Left renal pelvis (tissue), 4 donors: ENCODE measurements at places on chromosomes 2 and 18. TPM values are rescaled to one million over a fixed set of nuclear protein-coding genes. Genes with fewer than 3 reads are reported as not detected.

Gene SH3YL1
- polyA plus RNA-seq, result 113 TPM

Gene SP9
- polyA plus RNA-seq, result not detected

Gene ICA1L
- 23.3 TPM for polyA plus RNA-seq

Gene GCG
- not detected for polyA plus RNA-seq

DNA sequence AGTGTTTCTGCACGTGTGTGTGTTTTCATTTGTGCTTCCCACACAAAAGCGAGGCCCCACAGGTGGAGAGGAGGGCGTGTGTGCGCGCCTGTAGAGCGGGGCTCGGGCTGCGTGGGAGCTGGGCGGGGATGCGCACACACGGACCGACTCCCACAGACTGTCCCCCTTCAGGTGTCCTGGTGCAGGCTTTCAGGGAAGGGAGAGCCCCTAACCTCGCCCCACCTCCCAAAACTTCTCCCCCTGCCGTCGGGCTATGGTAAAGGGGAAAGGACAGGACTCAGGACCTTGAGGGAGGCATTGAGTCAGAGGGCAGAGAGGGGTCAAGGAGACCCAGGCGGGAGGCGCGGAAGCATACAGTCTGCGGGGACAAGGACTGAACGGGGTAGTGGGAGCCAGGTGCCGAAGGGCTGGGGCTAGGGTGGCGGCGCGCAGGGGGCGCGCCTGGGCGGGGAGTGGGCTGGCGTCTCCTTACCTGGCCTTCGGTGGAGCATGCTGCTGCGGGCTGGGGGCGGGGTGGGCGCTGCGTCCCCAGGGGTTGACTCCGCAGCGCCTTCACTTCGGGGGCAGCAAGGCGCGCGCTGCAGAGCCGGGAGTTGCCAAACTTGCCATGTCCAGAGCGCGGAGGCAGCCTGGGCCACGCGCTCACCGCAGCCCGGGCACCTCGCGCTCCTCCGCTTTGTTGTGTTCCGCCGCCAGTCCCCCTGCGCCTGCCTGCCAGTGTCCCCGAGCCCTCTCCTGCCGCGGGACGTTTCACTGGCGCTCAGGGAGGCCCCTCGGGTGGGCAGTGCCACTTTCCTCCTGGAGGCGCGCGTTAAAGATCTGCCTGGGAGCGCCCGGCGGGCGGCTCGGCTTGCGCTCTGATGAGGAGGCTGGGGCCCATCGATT is 302.0 kb downstream of the NCKAP5 start:
- DNase-seq, result no peak

DNA sequence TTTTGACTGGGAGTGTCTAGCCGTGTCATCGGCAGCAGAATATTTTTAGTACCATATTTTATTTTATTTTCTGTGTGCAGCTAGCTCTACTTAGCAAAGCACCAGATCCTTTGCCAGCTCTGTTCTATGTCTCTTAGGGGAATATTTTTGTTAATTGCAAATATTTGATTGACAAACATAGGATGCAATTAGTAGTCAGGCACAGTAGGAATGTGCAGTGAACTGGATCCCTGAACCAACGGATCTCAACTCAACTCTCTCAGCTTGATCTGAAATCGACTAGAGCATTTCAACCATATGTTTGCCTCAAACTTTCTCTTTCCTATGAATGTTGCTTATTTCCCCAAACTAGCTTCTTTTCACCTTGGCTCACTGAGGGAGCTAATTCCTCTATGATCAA is 998.0 kb upstream of the FANCL start:
- no peak for DNase-seq

DNA sequence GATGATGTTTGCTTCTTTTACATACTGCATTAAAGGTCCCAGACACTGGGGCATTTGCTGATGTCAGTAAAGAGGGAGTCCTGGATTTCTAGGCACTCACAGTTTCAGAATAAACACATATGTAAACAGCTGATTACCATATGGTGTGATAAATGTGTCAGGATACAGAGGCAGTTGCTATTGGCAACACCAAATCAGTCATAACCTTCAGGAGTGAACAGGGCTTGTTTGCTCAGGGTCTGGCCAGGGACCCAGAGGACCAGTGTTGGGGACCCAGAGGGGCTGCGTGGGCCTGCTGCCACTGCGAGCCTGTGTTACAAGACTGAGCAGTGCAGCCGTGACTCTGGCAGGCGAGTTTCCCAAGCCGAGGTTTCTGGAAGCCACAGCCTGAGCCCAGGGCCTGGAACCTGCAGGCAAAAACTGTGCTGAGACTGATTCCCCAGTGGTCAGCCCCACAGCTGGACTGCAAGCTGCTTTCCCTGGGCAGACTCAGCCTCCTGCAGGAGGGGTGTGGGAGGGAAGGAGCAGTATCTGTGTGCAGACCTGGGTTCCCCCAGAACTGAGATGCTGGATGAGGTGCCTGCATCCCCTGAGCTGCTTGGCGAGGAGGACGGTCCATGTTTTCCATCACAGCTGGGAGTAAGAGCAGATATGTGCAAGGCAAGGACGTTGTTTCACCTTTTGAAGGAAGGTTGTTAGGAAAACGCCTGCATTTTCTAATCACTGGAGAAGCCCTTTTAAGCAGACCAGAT is 23.6 kb downstream of the ASAP2 start:
- DNase-seq, result no peak

DNA sequence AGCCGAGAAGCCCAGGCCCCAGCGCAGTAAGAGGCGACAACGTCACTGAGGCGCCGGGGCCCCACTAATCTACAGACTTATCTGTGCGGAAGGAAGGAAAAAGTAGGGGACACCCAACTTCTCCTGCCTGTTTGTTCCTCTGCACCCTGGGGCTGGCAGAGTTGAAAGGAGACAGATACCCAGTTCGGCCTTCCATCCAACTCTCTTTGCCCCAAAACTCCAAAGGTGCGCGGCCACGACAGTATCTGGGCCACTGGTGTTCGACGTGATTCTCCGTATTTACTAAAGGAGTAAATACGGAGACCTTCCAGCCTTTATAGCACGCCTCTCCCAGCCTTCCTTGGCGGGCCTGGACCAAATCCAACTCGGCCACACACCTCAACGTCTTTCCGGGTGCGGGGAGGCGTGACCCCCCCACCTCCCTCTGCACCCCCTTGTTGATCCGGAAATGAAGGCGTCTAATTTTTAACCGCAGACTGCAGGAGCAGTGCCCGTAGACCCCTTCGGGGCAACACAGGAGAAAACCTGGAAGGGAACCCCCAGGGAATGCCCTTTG is 1.6 kb downstream of the SMAD7 start:
- no peak for DNase-seq

- DNase-seq, result no peak
Measured at GRCh38 chr2:23073671-23074070, 311.3 kb upstream of the KLHL29 start.

DNA sequence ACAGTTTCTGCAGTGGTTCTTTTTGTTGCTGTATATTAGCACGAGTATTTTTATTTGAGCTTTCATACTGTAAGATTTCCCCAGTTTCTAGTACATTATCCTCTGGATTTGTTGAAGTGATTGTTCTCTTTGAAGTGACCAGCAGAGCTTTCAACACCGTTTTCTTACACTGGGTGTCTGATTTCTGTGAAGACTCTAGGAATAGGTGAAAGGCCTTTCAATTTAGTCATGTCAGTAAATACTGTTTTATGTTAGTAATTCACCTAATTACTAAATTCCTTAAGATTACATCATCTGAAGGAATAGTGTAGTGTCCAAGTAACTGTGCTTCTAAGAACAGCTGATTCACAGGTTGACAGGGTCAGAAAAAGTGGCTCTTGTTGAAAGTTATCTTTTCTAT is 2.3 kb downstream of the PPM1B start:
- DNase-seq, result no peak

- DNase-seq, result no peak
Measured at GRCh38 chr2:133204421-133204820, 363.8 kb downstream of the NCKAP5 start.

DNA sequence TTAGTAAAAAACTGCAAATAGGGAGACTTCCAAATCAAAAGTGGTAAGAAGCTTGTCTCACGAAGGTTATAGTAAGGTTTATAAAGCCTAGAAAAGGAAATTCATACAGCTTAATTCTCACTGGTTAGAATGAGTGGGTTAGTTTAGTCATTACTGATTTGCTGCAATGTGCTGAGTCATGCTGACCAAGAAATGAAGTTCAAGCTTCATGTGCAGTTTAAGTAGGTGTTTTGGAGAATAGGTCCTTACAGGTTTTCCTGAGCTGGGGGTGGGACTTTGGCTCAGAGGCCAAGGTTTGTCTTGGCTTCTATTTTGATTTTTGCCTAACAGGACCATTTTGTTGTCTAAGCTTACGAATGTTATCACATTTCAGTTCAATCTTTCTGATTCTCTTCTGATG is 15.1 kb downstream of the CLIP4 start:
- DNase-seq, result no peak
